ENCODE measurements at places on chromosomes 4 and X.

DNA sequence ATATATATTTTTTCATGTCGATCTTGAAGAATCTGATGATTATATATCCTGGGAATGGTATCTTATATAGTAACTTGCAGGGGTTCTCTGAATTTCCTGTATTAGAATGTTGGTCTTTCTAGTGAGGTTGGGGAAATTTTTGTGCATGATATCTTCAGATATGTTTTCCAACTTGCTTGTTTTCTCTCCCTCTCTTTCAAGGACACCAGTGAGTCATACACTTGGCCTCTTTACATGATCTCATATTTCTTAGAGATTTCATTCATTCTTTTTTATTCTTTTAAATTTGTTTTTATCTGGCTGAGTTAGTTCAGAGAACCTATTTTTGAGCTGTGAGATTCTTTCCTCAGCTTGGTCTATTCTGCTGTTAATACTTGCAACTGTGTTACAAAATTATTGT lies 27.2 kb upstream of the C4orf17 start:
- DNase-seq = no peak

DNA sequence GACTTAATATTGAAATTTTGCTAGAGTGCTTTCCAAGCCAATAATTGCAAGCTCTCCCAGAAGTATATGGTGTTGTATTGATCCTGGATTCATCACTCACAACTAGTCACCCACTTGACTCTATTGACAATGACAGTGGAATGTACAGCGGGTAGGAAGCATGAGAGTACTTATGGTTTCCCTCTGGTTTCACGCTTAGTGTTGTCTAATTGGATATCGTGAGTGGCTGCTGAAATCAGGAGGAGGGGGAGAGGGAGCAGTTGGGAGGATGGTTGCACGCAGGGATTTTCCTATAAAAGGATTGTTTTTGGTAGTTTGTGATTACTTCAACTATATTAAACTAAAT lies 1819.5 kb upstream of the TENM3 start:
- no peak for DNase-seq

DNA sequence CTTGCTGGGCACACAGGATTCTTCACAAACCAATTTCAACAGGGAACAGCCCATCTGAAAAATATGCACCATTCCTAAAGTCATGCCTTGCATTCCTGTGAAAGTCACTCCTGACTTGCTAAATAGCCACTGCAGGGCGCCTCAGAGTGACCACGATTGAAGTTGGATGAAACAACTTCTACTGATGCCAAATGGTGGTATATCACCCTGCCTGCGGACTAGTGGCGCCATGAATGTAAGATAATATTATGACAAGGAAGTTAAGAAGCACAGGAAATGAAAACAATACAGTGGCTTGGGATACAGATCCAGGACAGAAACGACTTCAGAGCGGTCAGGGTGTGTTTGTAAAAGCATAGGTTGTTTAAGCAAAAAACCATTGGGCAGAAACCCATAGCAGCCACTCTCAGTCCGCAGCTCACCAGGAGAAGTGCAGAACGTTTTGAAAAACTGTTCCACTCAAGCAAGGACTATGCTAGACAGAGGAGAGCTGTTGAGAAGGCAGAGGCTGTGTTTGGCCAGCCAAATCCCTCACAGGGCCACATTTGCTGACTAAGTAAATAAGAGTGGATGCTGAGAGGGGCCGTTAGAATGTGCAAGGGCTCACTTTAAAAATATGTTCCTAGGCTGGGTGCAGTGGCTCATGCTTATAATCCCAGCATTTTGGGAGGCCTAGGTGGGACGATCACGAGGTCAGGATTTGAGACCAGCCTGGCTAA lies 250.4 kb downstream of the PTTG2 start:
- DNase-seq = no peak

DNA sequence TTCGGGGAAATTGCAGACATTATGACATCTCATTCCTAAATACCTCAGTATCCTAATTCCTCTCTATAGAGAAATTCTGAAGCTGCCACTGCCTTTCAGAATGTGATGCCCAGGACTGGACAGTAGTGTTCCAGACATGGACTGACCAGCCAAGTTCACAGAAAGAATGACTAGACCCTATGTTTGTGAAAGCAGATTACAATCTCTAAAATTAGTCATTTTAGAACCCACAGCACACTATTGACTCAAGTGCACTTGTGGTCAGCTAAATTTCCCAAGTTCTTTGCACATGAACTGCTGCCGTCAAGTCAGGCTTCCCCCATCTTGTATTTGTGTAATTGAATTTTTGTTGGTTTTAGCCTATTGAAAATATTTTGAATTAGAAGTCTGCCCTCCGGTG lies 81.0 kb upstream of the ESX1 start:
- DNase-seq = no peak

DNA sequence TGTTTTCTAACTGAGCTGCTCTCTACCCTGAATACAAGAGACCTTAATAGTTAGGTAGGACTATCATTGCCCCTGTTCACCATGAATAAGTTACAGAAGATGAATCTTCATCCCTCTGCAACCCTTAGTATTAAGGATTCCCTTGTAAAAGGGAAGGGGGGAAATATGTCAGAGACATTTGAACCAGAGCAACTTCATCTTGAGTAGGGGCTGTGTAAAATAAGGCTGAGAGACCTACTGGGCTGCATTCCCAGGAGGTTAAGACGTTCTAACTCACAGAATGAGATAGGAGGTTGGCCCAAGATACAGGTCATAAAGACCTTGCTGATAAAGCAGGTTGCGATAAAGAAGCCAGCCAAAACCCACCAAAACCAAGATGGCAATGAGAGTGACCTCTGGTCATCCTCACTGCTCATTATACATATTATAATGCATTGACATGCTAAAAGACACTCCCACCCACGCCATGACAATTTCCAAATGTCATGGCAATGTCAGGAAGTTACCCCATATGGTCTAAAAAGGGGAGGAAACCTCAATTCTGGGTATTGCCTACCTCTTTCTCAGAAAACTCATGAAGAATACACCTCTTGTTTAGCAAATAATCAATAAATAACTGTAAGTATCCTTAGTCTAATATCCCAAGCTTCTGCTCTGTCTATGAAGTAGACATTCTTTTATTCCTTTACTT lies 19.5 kb upstream of the TMPRSS11B start:
- DNase-seq = no peak

GRCh38 chr4:30269850-30270249 lies 450.3 kb upstream of the PCDH7 start:
- DNase-seq = no peak

GRCh38 chr4:176286728-176287127 lies 17.7 kb upstream of the ASB5 start:
- no peak for DNase-seq

DNA sequence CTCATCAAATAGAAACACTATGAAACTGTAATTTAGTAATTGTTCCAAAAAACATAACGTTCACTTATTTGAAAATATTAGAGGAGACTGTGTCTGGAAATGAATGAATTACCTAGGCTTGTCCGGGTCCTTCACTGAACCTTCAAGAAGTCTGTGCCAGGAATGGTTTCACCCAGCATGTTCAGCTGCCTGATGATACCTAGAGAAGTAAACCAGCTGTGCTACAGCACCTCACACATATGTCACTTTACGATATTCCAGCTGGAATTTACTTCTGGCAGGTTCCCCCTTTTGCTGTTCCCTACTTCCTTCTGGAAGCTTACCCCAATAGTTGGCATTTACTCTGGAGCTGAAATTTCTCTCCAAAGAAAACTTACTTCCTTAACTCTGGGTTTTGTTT lies 906.5 kb downstream of the FAT4 start:
- no peak for DNase-seq

DNA sequence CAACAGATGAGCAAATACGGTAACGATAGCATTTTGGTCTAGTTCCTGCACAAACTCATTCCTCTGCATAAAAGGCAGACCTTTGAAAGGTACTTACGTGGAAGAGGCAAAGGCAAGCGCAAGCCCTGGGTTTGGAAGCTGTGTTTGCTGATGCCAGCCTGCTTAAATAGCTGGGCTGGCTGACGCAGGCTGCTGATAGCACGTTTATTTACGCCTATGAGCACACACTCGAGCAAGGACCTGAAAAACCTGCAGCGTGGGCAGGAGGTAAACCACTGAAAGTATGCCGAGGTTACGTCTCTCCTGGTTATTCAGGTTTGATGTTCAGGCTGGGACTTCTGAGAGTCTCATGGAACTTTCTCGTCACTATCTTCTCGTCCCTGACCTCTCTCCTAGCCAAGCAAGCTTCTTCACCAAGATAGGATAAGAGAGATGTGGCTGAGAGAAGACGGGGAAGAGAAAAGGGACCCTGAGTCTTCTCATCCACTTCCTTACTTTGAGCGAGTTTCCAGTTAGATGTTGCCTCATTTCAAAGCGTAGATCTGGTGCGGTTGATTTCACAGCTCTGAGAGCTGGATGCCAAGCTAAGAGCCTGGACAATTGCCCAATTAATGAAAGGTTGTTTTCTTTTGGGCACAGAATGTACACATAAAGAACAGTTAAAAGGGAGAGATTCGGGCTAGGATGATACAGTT lies at the start of gene HOPX:
HOPX (minus strand) TSS at position 139 of the 695 bp plus-strand sequence. CDS start 23,480 bp downstream, outside the sequence.
- no peak for DNase-seq

GRCh38 chr4:112704991-112705845 lies 68.3 kb downstream of the LARP7 start:
- peak; percentile 79 for DNase-seq

- DNase-seq = no peak
Measured at GRCh38 chrX:32451954-32452695, 759.2 kb downstream of the DMD start.

DNA sequence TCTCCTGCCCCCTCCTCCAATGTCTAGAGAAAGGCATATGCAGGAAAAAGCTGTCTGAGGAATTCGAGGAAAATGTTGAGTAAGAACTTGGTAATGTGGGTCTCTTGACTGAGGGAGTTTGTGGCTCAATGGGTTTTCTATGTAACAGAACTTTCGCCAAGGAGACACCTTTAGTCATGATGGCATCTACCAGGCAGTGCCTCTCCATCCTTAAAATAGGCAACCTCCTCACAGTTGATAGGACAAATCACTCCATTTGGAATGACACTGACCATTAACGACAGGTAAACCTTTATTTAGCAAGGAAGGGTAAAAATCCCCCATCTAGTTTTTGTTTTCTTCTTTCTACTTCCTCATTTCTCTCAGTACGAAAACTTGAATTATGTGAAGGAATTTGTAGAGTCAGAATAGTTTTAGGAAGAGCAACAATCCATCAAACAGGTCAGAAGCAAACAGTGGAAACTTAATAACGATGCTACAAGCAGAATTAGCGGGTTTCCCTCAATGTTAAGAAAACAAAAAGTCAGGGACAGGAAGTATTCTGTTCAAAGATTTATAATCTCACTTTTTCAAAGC lies 2.7 kb downstream of the GSX2 start:
- no peak for DNase-seq

DNA sequence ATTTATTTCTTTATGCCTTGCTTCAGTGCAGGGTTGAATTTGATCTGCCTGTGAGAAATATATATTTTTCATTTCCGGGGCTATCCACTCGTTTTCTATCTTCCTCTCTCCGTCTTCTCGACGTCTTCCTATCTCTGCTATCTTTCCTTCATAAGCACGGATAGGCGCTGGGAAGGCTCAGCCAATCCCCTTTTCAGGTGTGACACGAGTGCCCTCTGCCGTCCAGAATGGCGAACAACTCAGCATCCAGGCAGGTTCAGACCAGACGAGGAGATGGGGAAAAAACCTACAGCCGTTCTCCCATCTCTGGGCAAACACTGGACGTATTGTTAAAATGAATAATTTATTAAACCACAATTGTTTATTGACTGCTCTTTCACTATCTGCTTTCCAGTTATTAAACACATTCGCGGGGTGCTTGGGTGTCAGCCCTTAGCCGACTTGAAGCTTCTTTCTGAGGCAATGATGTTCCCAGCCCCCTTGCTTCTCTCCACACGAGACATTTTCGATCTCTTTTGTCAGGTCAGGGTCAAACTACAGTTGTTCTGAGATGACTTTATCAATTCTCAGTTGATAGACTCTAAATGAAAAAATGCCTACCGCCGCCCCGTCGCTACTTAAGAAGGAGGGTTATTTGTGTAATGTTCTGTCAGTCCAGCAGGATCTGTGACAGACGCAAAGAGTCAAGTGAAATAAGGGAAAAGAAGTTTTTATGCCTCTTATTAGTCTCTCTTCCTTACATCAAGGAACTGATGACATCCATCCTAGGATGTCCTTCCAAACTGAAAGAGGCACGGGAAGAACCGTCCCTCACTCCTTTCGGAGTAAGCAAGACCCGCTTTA lies 96.3 kb upstream of the NOCT start:
- DNase-seq = peak; percentile 64

GRCh38 chrX:118779581-118779980 lies 44.0 kb upstream of the ZCCHC12 start:
- DNase-seq = no peak

DNA sequence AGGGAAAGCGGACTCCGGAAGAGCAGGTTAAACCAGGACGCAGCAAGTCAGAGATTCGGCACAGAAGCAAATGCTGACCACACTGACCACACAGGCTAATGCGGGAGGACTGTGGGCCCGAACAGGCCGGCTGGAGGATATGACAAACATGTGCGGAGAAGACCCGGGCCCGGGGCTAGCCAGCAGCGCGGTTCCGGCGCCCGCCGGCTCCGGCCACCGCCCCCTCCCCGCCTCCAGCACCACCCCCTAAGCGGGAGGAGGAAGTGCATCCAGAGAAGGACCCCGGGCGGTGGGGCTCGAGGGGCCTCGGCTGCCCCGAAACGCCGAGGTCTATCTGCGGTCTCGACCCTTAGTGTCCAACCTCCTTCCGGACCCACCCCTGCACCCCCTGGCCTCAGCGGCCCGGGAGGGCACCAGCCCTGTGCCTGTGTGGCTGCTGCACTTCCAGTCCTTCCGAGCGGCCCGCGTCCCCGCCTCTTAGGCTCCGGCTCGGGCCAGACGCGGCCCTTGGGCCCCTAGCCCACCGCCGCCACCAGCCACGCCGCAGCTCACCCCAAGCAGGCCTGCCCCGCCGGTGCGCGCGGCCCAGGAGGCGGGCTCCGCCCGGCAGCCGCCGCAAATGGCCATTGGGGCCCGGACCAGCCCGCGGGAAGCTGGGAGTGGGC lies 2.1 kb downstream of the ELOVL6 start:
- DNase-seq = peak; percentile 41

DNA sequence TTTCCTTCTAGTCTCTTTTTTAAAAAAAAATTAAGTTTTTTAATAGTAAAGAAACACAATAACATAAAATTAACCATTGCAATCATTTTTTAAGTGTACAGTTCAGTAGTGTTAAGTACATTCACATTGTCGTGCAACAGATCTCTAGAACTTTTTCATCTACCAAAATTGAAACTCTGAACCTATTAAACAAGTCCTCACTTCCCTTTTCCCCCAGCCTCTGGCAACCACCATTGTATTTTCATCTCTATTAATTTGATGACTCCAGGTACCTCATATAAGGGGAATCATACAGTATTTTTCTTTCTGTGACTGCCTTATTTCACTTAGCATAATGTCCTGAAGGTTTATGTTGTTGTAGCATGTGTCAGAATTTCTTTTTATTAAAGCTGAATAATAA lies 31.8 kb downstream of the MSL3 start:
- DNase-seq = no peak

- peak; percentile 28 for DNase-seq
Measured at GRCh38 chrX:132489578-132490419, 961 bp upstream of the MBNL3 start.

DNA sequence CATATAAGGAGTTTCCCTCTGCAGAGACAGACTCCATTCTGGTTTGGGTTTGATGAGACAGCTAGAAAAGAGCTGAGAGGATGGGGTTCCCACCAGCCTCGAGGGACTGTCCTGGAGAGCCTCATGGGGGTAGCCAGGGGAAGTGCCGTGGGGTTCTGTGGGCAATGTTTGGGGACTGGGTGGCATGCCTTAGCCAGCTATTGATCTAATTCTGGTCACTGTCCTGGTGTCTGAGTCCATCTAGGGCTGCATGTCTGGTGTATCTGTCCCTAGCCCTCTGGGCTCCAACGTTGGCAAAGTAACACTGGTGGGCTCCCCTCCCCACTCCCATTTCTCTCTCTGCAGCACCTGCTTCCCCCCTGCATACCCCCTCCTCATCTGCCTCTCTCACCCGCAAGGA lies 135.4 kb downstream of the SMIM20 start:
- DNase-seq = no peak

All from ACHN (cell line).